ENCODE measurements at places on chromosomes 5 and 9.

DNA sequence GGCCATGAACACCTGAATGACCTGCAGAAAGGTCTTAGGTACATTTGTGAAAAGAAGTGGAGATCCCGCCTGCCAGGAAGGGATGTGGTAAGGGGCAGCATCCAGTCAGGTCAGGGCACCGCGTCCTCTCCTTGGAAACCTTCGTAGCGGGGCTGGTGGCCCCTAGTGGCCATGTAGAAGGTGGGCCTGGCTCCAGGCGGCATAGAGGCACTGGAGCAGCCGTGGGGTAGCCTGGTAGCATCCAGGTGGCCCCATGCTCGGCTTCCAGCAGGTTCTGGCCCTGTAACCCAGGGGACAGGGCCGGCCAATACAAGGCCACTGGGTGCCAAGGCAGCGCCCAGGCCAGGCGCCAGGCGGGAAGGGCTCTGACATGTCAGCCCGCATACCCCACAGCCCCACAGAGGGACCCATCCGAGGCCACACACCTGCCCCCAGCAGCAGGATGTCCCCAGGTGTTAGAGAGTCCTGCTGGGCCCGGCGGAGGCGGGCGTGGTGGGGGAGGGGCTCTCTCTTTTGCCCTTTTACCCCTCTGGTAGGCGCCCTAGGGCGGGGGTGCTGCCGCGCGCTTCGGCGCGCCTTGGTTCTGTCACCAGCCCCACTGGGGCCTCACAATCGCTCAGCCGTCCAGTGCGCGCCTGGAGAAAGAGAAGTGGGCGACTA is 58.3 kb upstream of the SPATA31E1 start:
- DNase-seq = no peak

DNA sequence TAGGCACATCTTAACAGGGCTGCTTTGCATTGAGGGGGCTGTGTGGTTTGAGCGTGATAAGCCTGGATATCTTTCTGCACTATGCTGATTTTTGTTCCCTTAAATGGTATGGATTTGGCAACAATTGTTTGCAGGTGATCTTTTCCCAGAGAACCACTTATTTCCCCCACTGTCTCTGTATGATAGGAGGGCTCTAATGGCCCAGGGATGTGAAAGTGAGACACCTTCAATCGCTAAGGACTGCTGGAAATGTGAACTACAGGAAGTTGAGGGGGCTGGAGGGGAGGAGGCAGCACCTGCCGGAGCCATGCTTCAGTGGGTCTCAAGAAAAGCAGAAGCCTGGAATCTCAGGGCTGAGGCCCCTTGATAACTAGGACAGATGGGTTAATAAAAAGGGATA is 29.4 kb downstream of the SYK start:
- no peak for DNase-seq

DNA sequence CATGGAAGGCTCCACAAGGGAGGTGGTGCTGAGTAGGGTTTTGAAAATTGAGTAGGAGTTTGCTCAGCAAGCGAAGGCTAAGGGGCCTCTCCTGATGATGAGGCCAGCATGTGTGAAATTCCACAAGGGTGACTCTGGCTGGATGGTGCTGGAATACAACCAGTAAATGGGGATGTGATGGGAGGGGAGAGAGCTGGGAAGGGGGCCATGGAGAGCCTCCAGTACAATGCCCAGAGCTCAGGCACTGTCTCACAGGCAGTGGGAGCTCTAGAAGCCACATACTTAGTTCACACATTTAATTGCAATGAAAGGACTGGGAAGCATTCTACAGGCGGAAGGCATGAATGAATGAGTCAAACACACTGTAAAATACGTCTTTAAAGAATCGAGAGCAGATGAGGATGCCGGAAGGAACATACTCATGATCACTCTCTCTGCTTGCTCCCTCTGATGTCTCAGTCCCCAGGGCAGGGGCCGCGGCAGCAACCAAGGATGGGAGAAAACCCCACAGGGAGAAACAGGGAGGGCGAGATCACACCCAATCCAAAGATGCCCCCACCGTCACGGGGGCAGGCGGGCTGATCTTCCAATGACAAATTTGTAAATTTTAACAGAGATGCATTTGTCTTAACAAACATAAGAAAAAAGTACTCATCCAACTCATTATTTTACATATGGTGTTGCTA is 261.0 kb downstream of the NSG2 start:
- DNase-seq = no peak

DNA sequence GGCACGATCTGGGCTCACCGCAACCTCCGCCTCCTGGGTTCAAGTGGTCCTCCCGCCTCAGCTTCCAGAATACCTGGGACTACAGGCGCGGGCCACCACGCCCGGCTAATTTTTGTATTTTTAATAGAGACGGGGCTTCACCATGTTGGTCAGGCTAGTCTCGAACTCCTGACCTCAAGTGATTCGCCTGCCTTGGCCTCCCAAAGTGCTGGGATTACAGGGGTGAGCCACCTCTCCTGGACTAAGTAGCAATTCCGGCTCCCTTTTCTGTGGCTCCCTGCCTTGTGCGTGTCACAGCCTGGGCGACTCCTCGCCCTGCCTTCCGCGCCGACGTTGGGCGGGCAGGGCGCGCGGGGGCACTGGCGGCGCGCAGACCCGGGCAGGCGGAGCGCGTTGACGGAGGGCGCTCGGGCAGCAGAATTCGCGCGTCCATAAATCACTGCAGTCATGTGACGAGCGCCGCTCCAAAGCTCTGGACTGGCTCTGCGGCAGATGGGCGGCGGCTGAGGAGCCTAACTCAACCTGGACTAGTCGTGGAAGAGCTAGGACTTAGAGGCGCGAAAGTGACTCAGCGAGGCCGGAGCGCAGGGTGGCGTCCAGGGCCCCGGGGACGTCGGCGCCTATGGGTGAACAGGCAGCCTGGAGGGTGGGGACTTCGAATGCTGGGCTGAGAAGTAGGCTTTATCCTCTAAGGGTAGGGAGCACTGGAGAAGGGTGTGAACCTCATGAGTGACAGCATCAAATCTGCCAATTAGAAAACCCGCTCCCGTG is 1.4 kb upstream of the CIZ1 start:
- peak; percentile 82 for DNase-seq

DNA sequence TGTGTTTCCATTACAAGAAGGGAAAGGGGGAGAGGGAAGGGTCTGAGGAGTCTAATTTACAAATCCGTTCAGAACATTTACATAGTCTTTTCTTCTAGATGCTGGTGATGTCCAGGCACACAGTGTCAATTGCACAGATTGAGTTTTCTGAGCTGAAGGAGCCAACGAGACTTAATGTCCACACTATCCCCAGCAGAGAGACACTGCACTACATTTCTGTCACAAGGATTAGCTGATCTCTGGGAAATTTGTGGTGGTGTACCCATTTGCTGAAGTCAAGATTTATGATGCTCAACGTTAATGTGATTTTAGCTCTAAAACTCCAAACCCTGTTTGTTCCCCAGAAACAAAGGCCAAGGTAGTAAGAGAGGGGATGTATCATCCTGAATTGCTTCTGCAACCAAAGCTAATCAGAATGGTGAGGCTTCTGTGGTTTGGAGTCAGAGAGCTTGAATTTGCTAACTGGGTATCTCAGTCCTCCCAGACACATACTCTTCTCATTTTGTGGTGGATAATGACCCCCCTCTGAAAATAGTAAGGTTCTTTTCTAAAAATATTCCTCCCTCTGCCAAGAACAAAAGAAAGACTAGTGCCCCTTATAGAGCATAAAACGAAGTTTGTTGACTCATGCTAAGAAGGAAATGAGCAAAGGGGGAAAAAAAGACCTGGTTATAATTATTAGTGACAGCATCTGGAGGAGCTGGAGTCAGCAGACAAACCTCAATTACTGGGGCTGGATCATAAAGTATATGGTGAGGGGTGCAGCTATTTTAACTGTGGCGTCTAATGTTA is 416.9 kb downstream of the PSAT1 start:
- no peak for DNase-seq

DNA sequence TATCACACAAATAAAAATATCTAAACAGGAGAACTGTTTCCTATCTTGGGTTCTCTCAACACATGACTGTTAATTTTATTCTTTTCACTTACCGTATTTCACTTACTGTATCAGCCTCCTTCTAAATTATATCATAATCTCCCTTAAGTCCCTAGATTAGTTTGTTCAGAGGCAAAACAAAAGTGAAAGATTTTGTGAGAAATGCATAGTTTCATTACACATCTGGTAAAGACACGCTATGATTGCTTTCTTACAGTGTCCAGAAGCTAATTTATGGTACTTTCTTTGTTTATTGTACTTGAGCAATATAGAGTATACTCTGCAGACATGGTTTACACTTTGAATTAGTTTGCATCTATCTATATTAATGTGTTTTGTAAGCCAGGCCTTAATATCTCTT is 159.7 kb upstream of the TLX3 start:
- DNase-seq = no peak

GRCh38 chr5:108753331-108753730 is 5.6 kb downstream of the FER start:
- DNase-seq = no peak

DNA sequence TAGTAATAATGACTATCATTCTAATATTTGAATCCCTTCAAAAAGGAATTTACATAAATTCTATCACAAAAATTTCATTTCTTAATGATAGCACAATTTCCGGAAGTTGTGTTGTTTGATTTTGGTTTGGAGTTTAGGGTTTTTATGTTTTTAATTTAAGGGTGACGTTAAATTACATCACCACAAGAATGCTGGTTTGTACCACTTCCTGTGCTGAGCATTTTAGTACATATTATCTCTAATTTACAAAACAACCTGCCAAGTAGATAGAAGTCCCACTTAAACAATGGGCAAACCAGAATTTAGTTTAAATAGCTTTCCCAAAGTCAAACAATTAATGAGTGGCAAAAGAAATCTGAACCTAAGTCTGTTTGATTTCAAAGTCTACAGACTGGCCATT is 63.4 kb downstream of the DENND1A start:
- DNase-seq = no peak

DNA sequence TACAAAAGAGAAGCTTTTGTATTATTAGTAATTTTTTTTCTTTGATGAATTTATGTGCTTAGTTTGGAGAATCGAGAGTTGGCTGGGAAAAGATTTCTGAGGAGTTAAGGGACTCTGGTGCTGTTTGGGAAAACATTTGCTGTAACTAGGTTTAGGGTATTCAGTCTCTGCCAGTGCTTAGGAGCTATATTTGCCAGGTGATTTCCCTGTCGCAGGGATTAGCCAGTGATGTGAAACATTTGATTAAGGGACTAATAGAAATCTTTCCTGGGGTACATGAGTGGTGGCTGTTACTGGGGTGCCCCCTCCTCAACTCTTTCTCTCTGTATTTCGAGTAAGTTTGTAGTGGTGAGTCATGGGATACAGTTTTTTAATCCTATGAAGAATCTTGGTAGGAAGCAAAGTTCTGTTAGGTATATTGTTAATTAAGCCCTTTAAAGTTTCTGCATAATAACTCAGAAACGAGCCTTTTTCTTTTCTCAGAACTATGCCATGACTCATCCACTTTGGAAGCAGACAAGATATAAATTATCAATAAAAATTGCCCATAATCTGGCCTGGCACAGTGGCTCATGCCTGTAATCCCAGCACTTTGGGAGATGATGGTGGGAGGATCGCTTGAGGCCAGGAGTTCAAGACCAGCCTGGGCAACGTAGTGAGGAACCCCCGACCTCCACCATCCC is 18.6 kb downstream of the RGMB start:
- DNase-seq = no peak

DNA sequence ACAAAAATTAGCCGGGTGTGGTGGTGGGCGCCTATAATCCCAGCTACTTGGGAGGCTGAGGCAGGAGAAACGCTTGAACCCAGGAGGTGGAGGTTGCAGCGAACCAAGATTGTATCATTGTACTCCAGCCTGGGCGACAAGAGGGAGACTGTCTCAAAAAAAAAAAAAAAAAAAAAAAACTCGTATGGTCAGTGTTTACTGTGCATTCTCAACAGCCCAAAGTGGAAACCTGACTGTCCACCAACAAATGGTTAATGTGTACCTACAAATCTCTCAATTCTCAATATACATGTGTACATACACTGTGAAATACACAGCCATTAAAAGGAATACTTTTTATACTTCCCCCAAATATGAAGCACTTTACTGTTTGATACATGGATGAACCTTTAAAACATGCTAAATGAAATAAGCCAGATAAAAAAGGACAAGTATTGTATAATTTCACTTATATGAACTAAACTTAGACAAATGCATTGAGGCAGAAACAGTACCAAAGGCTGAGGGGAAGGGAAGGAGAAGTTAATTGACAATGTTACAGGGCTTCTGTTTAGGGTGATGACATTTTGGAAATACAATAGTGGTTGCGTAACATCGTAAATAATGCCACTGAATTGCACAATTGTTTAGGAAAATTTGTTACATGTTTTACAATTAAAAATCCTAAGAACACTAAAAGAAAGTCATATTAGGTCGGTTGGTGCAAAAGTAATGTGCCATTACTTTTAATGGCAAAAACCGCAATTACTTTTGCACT is 16.5 kb downstream of the DNAJA1 start:
- DNase-seq = no peak

GRCh38 chr5:75018805-75019587 is 33.4 kb downstream of the GCNT4 start:
- no peak for DNase-seq

DNA sequence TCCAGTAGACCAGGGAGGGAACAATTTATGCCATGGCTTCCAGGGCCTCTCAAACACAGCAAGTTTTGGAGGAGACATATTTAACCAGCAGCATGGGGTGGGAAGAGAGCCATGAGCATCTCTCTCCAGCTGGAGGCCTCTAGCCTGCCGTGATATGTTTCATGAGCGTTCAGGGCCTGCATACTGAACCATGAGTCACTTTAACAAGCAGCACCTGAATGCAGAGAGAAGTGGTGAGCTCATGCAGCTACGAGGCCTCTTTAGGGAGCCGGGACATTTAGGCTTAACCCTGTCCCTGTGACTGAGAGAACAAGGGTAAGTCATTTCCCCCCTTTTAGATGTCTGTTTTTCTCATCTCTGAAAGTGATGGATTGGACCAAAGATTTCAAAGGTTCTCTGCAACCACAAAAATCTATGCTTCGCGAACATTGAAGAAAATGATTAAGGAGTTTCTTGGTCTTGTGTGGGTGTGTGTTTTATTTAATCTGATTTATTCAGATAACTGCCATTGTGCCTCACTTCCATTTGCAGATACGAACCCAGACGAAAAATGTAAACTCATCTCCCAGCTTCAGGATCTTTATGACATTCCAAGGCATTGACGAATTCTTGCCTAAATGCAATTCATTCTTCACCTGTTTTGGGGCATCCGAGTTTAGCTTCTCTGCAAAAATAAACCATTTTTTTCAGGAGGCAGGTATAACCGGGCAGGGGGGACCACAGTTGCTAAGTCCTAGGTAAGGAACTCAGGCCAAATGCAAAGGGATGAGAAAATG is 157.0 kb downstream of the GABBR2 start:
- peak; percentile 39 for DNase-seq

DNA sequence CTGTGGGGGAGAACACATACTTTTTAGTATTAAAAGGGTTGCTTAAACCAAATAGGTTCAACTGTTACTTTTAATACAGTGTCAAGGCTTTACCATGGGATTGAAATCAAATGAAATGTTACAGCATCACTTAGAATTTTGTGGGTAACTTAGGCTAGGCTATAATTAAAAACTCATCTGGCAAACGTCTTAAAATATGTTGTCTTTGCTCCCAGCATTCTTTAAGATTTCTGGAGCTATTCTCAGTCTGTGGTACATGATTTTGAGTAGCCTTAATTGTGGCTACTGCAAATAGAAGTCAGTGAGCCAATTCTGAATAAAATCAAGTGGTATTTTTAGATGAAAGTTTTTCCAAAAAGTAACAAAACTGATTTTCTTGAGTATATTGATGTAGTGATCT is 30.7 kb downstream of the UHRF2 start:
- DNase-seq = no peak

Data from Ammon's horn (tissue), 1 donor.